HepG2 (cell line): ENCODE measurements at places on chromosomes 1 and 21. TPM values are rescaled to one million over a fixed set of nuclear protein-coding genes. Genes with fewer than 3 reads are reported as not detected.

COL8A2 gene
- 0.04 and 0.24 TPM in 2 replicates for total RNA-seq

SPATA17 gene
- total RNA-seq, result 1.6 and 1.7 TPM in 2 replicates

HSPB7 gene
- not detected in 2 replicates for total RNA-seq

RRAGC gene
- total RNA-seq, result 7.6 and 15.4 TPM in 2 replicates

- H3K4me1 ChIP-seq, result no peaks in the 10 kb centered on the region
- peaks cover 3% of the 10 kb centered on the region; the same call in 1 of the 2 replicates for H3K27me3 ChIP-seq
- no peak overlapping the region for H3K27ac ChIP-seq
- no peaks in the 10 kb centered on the region for H3K36me3 ChIP-seq
- no peak for DNase-seq
Measured at GRCh38 chr1:216721863-216722262, 1.4 kb downstream of the ESRRG start.

DNA sequence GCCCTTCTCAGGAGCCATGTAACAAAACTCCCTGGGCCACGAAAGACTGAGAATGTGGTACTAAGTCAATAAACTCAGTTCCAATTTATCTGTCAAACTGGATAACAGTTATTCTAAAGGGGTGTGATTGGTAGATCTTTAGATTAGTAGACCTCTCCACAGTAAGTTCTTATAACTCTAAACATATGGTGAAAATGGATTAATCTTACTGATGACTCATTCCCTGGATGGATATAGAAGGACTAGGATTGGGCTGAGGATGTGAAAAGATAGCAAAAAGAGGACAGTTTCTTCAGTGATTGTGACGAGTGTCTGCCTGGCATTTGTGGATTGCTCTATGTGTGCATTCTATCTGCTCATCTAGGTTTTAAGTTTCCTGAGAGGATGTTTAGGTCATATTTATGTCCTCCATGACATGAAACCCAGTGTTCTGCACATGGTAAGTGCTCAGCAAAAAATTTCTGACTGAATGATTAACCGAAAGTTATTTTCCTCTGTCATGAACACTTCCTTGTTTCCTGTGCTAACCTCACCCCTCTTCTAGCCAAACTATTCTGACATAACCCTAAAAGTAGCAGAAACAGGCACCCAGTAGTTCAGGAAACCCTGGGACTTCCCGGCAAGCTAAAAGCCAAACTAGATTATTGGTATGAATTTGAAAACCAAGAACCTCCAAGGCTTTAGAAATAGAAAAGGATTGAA is 397.5 kb upstream of the PLXNA2 start:
- no peak overlapping the region for H3K27ac ChIP-seq
- H3K4me3 ChIP-seq, result no peak overlapping the region
- no peaks in the 10 kb centered on the region for H3K4me1 ChIP-seq
- H3K27me3 ChIP-seq, result no peaks in the 10 kb centered on the region
- no peaks in the 10 kb centered on the region for H3K36me3 ChIP-seq
- DNase-seq, result no peak

DNA sequence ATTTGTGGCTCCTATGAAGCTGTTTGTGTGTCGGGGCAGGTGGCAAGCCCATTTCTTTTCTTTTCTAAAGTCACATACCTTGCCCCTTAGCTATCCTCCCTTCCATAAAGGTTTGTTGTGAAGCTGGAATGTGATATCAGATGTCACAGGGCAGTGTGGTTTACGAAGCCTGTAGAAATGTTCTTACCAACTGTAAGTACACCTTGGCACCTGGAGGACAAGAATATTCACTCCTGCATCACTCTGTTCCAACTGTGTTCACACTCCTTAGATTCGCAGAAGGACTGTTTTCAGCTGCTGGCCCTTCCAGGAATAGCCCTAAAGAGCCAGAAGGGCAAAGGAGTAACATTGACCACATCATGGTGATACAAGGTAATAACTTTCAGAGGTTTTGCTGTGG is 176.9 kb downstream of the FGGY start:
- H3K4me1 ChIP-seq, result peaks cover 17% of the 10 kb centered on the region
- no peak overlapping the region for H3K27ac ChIP-seq
- no peaks in the 10 kb centered on the region for H3K36me3 ChIP-seq
- DNase-seq, result no peak

GRCh38 chr1:224785040-224785328 is 144.5 kb upstream of the DNAH14 start:
- no peak overlapping the region for H3K4me3 ChIP-seq
- no peak for DNase-seq
- H3K36me3 ChIP-seq, result no peaks in the 10 kb centered on the region

DNA sequence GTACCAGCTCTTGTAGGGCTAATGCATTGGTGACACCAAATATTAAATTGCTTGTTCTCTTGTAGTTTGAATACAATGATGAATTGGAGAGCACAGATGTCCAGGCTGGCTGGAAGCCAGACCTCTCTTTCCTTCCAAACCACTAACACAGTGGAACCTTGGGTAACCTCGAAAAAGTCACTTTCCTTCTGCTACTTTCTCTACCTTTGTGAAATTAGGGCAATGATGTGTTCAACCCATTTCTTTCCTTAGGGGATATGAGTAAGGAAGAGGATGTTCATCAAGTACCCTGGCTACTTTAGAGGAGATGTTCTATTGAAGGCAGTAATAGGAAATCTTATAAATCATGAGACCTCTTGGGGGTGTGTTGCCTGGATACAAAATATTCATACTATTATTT is 55.7 kb downstream of the XCL2 start:
- no peak overlapping the region for H3K27ac ChIP-seq
- DNase-seq, result no peak
- peaks cover 32% of the 10 kb centered on the region for H3K4me1 ChIP-seq
- no peak overlapping the region for H3K4me3 ChIP-seq
- no peaks in the 10 kb centered on the region for H3K36me3 ChIP-seq

- no peak overlapping the region for H3K4me3 ChIP-seq
- H3K27me3 ChIP-seq, result no peaks in the 10 kb centered on the region
- DNase-seq, result no peak
- H3K4me1 ChIP-seq, result peaks cover 15% of the 10 kb centered on the region
Measured at GRCh38 chr1:45913183-45913683, 109.8 kb downstream of the MAST2 start.

DNA sequence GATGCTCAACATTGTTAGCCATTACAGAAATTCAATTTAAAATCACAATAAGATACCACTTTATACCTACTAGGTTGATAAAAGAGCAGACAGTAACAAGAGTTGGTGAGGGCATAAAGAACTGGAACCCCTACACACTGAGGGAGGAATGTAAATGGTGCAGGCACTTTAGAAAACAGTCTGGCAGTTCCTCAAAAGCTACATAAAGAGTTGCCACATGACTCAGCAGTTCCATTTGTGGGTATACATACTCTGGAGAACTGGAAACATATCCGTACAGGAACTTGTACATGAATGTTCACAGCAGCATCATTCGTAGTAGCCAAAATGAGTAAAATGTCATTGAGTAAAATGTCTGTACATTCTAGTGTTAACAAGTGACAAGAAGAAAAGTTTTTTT is 17.0 kb downstream of the NSL1 start:
- no peak overlapping the region for H3K27ac ChIP-seq
- H3K4me1 ChIP-seq, result no peaks in the 10 kb centered on the region
- H3K36me3 ChIP-seq, result peaks cover 18% of the 10 kb centered on the region

DNA sequence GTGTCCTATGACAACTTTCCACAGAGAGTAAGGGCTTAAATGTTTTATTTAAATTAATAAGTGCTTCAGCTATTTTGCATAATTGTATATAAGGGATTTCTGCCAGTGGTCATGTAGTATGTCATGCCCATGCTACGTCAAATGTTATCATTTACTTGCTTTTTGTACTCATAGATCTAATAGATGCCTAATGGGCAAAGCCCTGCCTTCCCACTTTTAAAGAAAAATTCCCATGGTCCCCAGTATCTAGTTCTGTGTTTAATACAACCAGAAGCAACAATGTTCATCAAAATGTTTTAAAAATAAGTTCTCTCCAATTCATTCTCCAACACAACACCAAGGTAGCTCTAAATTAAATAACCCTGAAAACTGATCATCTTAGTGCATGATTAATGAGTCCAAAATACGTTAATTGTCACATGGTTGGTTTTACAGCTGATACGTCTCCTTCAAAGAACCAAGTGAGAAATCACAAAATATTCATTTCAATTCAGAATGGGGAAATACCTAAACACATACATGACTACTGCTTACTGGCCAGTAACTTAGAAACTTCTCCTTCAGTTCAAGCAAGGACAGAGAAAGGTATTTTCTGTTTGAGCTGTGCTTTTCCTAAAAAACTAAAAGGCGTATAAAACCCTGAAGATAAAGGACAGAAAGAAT is 49.1 kb upstream of the SDC3 start:
- H3K36me3 ChIP-seq, result peaks cover 22% of the 10 kb centered on the region
- H3K27ac ChIP-seq, result no peak overlapping the region
- H3K4me1 ChIP-seq, result no peaks in the 10 kb centered on the region
- no peaks in the 10 kb centered on the region for H3K27me3 ChIP-seq

- no peak overlapping the region for H3K4me3 ChIP-seq
- no peaks in the 10 kb centered on the region for H3K36me3 ChIP-seq
- no peak overlapping the region for H3K27ac ChIP-seq
- no peaks in the 10 kb centered on the region for H3K4me1 ChIP-seq
- H3K27me3 ChIP-seq, result no peaks in the 10 kb centered on the region
Measured at GRCh38 chr1:191970116-191970515, 188.1 kb upstream of the RGS18 start.

- H3K27ac ChIP-seq, result no peak overlapping the region
- no peaks in the 10 kb centered on the region for H3K4me1 ChIP-seq
- no peak for DNase-seq
- H3K4me3 ChIP-seq, result no peak overlapping the region
- no peaks in the 10 kb centered on the region for H3K36me3 ChIP-seq
Measured at GRCh38 chr1:158724442-158724841, 3.9 kb upstream of the OR6K3 start.
